ENCODE measurements at places on chromosomes 4 and X.
A peak's percentile ranks its signal among the peaks of the same experiment; 100 is the strongest.

- DNase-seq: no peak
Observed at GRCh38 chr4:133598779-133599178, 449.7 kb downstream of the PCDH10 start.

- DNase-seq: no peak
Observed at GRCh38 chr4:11469650-11470437, 41.1 kb upstream of the HS3ST1 start.

- DNase-seq: no peak
Observed at GRCh38 chr4:100823993-100824323, 306.1 kb upstream of the EMCN start.

DNA sequence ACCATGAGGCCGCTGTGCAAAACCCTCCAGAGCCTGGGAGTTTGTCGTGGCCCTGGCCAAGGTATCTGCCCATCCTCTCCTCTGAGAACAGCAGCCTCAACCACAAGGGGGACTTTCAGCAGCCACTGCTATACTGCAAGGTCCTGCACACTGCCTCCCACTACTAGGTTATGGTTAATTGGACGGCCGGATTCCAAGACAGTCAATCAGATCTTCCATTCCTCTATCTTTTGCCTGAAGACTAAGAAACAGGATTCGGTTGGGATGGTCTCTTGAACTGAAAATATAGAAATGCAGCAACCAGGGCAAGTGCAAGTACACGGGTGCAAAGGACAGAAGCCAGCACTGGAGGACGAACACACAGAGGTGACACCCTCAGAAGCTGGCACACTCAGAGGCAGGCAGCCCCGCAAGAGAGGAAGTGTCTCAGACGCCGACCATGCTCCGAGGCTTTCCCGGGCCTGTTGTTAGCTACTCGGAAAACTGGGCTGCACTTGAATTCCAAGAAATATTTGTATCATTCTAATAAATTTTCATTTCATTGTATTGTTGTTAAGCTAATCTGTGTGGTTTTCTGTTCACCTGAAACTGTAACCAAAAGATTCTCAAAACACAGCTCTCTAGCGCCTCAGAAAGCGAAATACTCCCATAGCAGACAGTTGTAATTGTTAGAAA lies 63.3 kb downstream of the AFAP1 start:
- no peak for DNase-seq

DNA sequence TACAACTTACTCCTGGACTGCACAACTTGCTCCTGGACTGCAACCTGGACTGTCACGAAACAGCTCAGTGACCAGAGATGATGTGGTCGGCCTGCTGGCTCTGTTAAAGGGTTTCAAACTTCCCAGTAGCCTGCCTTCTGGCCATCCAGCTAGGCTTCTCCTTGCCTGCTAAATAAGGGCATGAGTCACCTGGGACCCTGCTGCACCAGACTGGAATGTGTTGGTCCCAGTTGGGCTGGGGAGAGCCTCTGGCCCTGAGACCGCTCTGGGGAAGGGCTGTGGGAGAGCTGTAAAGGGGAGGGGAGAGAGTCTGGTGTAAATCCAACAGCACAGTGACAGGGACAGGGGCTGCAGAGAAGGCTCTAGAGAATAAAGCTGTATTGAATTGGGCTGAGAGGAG lies 165.8 kb downstream of the VSIG4 start:
- no peak for DNase-seq

DNA sequence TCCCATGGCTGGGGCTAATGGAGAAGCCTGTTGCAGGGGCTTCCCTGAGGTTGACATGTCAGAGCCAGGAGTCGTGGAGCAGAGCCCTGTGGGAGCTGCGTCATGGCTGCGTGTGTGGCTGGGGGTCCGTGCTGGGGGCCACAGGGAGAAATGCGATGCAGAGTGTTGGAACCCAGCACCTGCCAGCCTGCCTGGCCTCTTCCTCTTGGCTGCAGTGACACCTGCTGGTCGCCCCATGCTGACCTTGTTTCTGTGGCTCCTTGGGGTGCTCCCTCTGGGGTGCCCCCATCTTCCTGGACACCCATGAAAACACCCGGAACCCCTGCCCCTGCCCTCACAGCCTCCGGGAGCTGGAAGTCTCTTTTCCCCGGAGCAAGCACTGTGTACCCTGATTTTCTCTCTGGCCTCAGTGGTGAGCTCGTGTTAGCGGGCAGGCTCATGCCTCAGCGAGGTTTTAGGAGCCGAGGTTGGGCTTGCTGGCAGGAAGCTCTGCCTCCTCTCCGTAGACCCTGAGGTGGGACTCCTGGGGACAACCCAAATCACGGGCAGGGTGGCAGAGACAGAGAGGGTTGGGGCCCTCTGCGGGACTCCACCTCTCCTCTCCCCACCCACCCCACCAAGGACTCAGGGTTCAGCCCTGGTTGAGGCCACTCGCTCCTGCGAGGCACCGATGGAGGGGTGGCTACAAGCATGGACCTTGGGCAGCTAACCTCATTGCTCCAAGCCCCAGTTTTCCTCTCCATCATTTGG lies 103.7 kb downstream of the SORCS2 start:
- DNase-seq: no peak

- peak; percentile 47 for DNase-seq
Observed at GRCh38 chrX:103214870-103215424, at the start of gene BEX4. BEX4 (plus strand) TSS chrX:103215108; CDS start chrX:103216154, 1,046 bp downstream.

- DNase-seq: no peak
Observed at GRCh38 chr4:121053601-121054143, 18.7 kb downstream of the NDNF start.

DNA sequence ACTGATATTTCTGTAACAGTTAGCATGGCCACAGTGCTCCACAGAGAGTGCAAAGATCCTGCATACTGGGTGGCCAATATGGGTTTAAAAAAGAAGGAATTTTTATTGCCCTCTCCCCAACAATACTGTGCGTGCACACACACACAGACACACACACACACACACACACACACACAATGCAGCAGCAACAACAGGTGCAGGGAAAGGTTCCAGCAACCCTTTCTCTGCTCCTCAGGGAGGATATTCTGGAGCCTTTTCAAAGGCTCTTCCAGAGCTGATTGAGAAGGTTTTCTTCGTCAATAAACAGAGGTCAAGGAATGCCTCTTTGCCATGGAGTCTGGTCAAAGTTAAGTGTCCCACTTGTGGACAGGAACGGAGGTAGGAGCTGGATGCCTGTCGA lies 84.8 kb upstream of the ZFP42 start:
- no peak for DNase-seq

GRCh38 chrX:152822383-152823086 lies 8.0 kb downstream of the CETN2 start:
- no peak for DNase-seq

- DNase-seq: no peak
Observed at GRCh38 chrX:18924507-18925088, 59.3 kb downstream of the PHKA2 start.

DNA sequence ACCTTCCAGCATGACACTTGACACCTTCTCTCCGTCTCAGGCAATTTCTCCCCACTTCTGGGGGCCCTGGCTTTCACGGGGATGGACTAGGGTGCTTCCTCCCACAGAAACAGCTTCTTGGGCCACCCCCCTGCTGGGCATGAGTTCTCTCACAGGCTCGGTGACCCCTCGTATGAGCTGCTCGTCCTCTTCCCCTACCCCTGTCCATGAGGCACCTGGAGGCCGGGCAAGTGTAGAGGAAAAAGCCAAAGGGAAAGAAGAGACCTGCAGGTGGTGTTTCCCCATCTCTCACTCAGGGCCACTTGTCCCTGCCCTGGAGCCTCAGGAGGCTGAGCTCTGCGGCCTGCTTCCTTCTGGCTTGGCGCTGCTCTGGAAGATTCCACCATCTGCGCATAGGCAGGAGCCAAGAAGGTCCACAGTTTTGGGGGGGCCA lies 1.9 kb upstream of the RGS12 start:
- DNase-seq: no peak

All from NCI-H1694 (cell line).